Caco-2 (cell line): ENCODE measurements at places on chromosomes 12 and 14. TPM values are rescaled to one million over a fixed set of nuclear protein-coding genes. Genes with fewer than 3 reads are reported as not detected.

DNA sequence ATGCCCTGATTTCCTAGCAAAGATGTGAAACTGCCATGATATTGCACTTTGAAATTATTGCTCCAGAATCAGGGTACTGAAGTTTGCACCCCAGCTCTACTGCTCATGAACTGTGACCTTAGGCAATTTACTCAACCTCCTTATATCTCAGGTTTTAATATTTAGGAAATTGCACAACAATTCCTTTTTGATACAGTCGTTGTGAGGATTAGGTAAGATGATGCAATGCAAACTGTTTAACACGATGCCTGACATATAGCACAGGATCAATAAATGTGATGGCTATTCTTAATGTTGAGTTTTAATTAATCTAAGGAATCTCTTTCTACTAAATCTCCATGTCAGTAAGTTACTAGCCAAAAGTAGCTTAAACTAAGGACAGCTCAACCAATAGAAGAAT is 555.8 kb downstream of the GALC start:
- no peak overlapping the region for H3K27ac ChIP-seq
- DNase-seq, result no peak
- no peaks in the 10 kb centered on the region for H3K27me3 ChIP-seq
- H3K4me1 ChIP-seq, result peaks cover 10% of the 10 kb centered on the region
- no peak overlapping the region for H3K4me3 ChIP-seq

GRCh38 chr12:12784911-12785814 is at the start of gene APOLD1:
APOLD1 (plus strand) TSS chr12:12785659; CDS start chr12:12785692, 33 bp downstream.
- peak within 1 kb of the TSS; percentile 65 for H3K4me3 ChIP-seq
- no peaks in the 10 kb centered on the region for H3K27me3 ChIP-seq
- H3K36me3 ChIP-seq, result no peaks in the 10 kb centered on the region

GRCh38 chr14:100341301-100342031 is 18.3 kb downstream of the SLC25A47 start:
- no peaks in the 10 kb centered on the region; the same call in 1 of the 2 replicates for H3K36me3 ChIP-seq
- no peaks in the 10 kb centered on the region for H3K4me1 ChIP-seq
- no peak overlapping the region for H3K27ac ChIP-seq
- no peak for DNase-seq
- H3K27me3 ChIP-seq, result no peaks in the 10 kb centered on the region

DNA sequence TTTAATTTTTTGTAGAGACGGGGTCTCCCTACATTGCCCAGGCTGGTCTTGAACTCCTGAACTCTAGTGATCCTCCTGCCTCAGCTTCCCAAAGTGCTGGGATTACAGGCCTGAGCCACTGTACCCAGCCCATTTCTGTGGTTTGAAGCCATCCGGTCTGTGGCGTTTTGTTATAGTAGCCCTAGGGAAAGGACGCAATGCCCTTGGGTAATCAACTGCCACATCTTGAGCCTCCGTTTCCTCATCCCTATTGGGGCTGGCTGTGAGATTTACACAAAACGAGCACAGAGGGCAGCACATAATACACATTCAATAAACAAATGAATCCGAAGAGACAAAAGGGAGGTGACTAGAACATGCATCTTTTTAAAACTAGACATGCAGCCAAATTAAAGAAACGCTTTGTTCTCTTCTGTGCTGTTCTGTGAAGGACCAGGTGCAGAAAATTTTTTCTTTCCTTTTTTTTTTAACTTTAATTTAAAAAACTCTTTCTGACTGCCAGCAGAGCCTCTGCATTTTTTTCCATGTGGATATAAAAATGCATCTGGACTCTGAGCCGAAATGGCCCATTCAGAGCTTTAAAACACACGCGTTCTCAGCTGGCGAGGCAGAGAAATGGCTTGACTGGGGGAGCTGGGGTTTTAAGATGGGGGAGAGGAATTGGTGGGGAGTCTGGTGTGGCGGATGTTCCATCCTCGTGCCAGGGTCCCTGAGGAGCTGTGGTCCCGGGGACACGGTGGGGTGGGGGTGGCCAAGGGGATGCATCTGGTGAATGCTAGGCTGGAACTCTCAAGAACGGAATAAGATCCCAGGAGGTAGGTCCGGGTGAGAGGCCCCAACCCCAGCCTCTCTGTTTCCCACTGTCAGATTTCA is 119.0 kb downstream of the RBM19 start:
- no peak overlapping the region for H3K4me3 ChIP-seq
- no peak overlapping the region for H3K27ac ChIP-seq
- no peak for DNase-seq
- H3K36me3 ChIP-seq, result no peaks in the 10 kb centered on the region; the same call in 1 of the 2 replicates
- no peaks in the 10 kb centered on the region for H3K4me1 ChIP-seq
- H3K27me3 ChIP-seq, result no peaks in the 10 kb centered on the region

- no peak overlapping the region for H3K4me3 ChIP-seq
- H3K27me3 ChIP-seq, result no peaks in the 10 kb centered on the region
- peaks cover 32% of the 10 kb centered on the region for H3K4me1 ChIP-seq
Observed at GRCh38 chr12:59446116-59446515, 149.7 kb upstream of the SLC16A7 start.

Gene POTEM
- total RNA-seq, result not detected in 2 replicates

- no peak for DNase-seq
- H3K4me1 ChIP-seq, result no peaks in the 10 kb centered on the region
- no peaks in the 10 kb centered on the region for H3K36me3 ChIP-seq
- H3K4me3 ChIP-seq, result no peak overlapping the region
- no peaks in the 10 kb centered on the region for H3K27me3 ChIP-seq
Observed at GRCh38 chr12:118500299-118500698, 123.9 kb downstream of the SUDS3 start.

GRCh38 chr12:110680032-110680431 is 8.9 kb downstream of the HVCN1 start:
- H3K4me3 ChIP-seq, result no peak overlapping the region

DNA sequence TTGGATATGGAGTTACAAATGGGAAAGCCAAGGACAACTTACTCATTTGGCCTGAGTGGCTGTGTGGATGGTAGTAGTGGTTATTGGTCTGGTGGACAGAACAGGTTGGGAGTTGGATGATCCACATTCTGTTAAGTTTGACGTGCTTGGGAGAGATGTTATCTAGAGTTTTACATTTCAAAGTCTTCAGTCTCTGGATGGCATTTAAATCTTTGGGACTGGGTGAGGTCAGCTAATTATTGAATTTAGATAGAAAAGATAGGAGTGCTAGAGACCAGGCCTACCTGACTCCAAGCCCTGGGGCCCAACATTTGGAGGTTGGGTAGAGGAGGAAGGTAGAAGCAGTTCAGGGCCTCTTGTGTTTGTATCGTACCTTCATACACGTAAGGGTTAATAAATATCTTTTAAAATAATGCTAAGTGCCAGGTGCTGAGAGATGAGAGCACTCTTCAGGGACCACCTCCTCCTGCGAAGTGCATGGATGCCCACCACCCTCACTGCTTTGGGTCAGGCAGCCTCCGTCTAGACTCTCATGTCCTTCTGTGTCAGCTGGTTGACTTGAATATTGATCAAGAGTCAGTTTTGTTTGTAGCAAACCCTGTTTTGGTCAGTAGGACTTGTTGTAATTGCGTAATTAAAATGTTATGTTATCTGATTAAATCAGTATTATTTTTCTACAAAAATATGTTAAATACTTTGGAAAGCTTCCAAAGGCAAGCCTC is 460.4 kb upstream of the RGS6 start:
- H3K27ac ChIP-seq, result no peak overlapping the region
- no peaks in the 10 kb centered on the region for H3K27me3 ChIP-seq
- H3K36me3 ChIP-seq, result no peaks in the 10 kb centered on the region
- DNase-seq, result no peak
- H3K4me1 ChIP-seq, result peaks cover 4% of the 10 kb centered on the region; the same call in 1 of the 2 replicates

Gene CCDC60
- total RNA-seq, result not detected in 2 replicates

GRCh38 chr14:98591161-98591560 is 680.8 kb downstream of the BCL11B start:
- H3K36me3 ChIP-seq, result no peaks in the 10 kb centered on the region
- H3K27me3 ChIP-seq, result no peaks in the 10 kb centered on the region
- H3K4me1 ChIP-seq, result no peaks in the 10 kb centered on the region
- no peak for DNase-seq

Gene TUNAR
- total RNA-seq, result not detected in 2 replicates

GRCh38 chr14:44211718-44212117 is 295.4 kb downstream of the FSCB start:
- H3K4me1 ChIP-seq, result no peaks in the 10 kb centered on the region
- H3K27ac ChIP-seq, result no peak overlapping the region
- no peaks in the 10 kb centered on the region for H3K36me3 ChIP-seq
